ENCODE measurements at places on chromosomes 5 and 9.

GRCh38 chr5:124697933-124698591 is 48.4 kb downstream of the ZNF608 start:
- DNase-seq = no peak

GRCh38 chr5:76500633-76501393 is 97.7 kb downstream of the IQGAP2 start:
- no peak for DNase-seq

- DNase-seq = no peak
These were observed 191.0 kb downstream of the TARS1 start for GRCh38 chr5:33631786-33632185.

DNA sequence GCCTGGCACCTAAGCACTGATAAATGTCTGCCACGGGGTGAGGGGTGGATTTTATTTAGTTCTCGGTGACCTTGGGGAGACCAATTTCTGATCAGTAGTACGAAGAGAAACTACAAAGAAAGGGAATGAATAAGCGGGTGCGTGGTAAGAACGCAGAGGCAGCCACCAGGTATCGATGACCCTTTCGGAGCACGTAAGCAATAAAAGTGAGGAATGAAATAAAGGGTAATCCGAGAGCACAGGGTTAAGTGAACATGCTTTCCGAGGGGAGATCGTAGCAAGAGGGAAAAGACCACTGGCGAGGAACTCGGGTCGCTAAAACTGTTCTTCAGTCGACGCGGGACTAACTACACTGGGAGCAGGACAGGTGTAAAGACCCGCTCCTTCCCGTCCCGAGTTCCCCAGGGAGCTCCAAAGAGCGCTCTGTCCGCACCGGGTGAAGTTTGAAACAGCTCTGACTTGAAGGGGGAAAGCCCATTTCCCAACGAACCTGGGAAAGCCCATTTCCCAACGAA is 1.1 kb downstream of the ELOVL7 start:
- no peak for DNase-seq

DNA sequence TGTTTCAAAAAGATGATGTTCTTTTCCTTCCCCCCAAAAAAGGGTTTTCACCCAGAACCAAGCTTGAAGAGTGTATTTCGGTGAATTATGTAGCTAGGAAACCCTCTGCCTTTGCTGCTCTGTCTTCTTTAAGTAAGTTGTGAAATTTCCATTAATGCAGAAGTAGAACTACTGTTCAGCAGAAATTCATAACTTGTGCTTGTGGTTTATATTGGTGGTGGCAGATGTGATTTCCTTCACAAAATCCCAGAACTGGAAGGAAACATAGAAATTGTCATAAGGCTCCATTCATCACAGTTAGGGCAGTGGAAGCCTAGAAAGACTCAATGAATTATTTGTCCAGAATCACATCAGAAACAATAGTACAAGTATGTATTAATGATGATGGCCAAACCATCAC is 42.1 kb upstream of the DAB2 start:
- DNase-seq = no peak

DNA sequence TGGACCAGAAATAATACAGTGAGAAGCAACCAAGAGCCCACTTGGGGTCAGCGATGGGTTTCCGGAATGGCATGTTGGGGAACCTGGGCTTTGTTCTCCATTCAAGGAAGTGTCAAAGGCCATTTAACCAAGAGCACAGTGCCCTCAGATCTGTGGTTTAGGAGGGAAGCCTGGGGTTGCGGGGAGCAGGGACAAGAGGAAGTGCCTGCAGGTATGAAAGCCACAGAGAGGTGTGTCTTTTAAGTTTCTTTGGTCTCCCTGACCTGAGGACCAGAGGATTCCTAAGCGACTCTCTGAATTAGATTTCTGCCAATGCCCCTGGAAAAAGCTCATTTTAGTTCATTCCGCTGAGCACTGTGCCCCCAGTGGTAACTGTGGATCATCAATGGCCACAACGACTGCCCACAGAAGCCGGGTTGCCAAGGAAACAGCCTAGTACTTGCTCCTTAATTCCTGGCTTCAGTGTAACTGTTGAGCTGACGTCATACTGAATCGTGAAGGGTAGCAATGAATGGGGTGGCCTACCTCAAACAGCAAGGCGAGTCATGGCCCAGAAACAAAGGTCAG is 107.3 kb upstream of the SPIN1 start:
- DNase-seq = no peak

DNA sequence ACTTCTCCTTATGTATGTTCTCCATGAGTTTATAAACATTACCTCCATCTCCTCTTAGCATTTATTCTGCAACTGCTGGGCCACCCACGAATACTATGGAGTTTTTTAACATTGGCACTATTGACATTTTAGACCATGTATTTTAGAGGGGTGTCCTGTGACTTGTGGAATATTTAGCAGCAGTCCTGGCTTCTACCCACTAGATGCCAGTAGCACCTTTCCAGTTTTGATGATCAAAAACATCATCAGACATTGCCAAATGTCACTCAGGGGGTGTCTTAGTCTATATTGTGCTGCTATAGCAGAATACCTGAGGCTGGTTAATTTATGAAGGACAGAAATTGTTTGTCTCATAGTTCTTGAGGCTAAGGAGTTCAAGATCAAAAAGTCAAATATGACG is 187.5 kb upstream of the RORB start:
- DNase-seq = no peak

DNA sequence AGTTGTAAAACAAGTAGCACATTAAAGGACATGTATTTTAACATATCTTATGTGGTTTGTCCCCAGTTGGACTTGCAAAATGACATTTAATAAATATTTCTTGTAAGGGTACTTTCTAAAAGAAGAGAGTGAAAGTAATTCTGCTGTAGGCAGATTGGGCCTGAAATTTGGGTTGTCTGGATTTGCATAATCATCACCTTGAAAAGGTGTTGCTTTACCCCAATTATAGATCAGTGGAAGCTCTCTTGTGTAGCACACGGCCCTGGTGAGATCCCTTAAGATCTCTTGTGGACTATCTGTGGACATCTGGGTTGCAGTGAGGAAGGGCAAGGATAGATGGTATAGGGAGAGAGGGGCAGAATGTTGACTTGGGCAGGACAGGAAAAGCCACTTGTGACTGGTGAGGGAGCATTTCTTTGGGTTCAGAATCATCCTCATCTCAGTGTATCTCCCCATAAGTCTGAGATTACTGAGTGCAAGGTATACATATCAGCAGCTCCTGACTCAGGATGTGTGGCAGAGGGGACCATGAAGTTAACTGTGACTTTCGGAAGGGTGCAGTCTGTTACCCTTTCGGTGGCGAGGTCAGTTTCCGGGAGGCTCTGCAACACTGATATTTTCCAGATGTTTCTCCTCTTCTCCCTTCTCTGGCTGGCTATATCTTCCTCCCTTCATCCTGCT is 2.0 kb upstream of the TNFAIP8 start:
- no peak for DNase-seq

DNA sequence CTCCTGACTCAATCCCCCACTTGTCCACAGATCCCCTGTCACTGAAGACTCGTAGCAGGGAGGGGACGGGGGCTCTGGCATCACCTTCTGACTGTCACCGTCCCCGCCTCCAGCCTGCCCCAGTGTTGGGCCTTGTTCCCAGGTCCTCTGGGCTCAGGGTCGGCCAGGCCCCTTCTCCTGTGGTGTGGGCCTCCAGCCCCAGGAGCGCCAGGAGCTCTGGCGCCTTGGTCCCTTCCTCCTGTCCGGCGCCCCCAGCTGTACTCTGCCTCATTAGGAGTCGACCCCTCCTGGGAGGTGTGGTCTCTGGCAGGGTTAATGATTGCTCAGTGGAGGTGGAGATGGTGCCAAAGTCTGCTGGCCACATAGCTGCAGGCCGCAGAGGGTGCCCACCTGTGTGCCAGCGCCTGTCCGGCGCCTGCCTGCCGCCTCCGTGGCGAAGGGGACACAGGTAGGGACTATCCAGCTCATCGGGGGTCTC is at the start of gene CDHR2:
Gene CDHR2 (plus strand): TSS at position 376 of the 478 bp plus-strand sequence. CDS start 16,011 bp downstream, outside the sequence.
- DNase-seq = no peak

DNA sequence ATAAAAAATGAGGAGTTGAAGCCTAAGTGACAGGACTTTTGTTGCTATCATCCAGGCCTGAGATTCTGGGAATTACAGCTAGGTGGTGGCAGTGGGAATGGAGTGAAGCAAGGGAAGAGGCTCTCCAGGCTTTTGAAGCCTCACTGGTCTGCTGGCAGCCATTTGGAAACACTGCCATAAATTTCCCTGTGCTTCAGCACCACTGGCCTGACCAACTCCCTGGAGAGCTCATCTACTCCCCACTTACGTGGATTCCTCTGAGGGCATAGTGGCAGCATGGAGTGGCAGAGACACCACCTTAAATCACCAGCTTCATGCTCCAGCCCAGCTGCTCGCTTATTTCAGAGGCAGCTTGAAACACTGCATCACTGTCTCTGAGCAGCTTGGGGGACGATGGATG is 518.2 kb downstream of the TLR4 start:
- DNase-seq = peak; percentile 87

- no peak for DNase-seq
These were observed 521.7 kb upstream of the DAB2 start for GRCh38 chr5:39946356-39947045.

- DNase-seq = no peak
These were observed 33.5 kb upstream of the SUB1 start for GRCh38 chr5:32551865-32552264.

GRCh38 chr5:127353796-127354195 is 63.2 kb downstream of the MEGF10 start:
- no peak for DNase-seq

DNA sequence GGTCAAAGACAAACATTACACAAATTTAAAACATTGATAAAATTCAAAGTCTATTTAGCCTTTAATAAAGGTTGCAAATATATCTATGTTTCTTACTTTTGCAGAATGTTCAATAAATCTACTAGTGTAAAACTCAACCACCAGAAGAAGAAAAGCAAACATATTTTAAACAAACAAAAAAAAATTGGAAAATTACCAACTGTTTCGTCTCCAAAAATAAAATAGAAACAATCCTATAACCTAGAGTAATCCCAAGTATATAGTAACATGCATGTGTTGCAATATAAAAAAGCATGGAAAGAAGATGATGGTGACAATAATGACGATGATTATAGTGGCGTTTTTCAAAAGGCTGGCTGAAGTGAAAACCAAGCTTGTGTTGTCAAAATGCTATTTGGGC is 86.0 kb upstream of the PAPPA start:
- no peak for DNase-seq

- no peak for DNase-seq
These were observed 586.1 kb downstream of the DNAH5 start for GRCh38 chr5:13358342-13358741.

DNA sequence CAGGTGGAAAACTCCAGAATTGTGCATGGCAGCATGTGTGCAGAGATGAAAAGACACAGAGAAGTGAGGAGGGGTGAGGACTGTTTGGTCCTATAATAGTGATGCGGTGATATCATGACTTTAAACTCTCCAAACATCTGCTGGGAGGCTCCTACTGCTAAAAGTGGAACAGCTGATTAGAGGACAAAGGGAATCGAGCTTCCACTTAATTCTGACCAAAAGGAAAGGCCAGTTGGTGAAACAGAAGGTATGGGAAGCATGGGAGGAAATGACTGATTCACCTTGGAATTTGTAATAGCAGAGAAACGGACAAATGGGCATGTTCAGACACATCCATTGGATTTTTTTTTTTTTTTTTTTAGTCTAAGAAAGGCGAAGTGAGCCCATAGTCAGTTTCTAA is 67.5 kb upstream of the MAMDC2 start:
- no peak for DNase-seq

- DNase-seq = peak; percentile 52
These were observed 85.7 kb upstream of the GRIA1 start for GRCh38 chr5:153404747-153405146.

GRCh38 chr5:50535393-50535792 is 94.3 kb upstream of the EMB start:
- no peak for DNase-seq

DNA sequence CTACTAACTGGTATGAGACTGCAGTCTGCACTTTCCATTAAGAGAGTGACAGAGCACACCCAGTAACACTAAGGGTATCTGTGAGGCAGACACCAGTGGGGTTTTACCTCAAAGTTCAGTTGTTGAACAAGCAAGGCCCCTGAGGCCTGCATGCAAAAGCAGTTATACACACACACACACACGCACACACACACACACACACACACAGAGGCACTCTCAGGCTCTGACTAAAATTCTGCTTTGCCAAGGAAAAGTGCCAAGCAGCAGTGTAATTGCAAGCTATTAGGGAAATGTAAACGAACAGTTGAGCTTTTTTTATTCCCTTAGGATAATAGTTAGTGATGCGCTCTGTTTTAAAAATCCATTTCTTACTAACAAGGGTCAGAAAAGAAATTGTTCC is 377.1 kb downstream of the SPOCK1 start:
- no peak for DNase-seq

DNA sequence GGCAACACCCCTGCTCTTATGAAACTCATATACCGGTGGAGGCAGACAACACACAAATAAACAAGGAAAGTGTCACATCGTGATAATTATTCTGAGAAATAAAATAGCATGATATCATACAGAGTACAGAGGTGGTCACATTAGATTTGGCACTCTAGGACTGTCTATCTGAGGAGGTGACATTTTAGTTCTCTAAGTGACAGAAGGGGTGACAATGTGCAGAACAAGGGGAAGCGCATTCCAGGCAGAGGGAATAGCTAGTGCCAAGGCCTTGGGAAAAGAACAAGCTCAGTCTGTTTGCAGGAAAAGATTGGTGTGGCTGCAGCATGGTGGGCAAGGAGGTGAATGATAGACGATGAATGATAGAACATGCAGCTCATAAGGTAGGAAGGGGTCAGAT is 12.7 kb upstream of the IRF1 start:
- DNase-seq = no peak

GRCh38 chr9:4850603-4851310 is 58.0 kb downstream of the RCL1 start:
- no peak for DNase-seq

DNA sequence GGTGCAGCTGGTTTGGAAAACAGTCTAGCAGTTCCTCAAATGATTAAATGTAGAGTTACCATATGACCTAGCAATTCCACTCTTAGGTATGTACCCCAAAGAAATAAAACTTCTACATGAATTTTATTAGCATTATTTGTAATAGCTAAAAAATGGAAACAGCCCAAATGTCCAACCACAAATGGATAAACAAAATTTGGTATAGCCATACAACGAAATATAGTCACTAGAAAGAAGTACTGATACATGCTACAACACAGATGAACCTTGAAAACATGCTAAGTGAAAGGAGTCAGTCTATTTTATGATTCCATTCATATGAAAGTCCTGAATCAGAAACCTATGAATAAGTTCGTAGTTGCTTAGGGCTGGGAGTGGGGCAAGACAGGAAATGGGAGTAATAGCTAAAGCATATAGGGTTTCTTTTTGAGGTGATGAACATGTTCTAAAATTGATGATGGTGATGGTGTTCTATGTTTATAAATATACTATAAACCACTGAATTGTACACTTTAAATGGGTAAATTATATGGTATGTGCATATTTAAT is 6.3 kb downstream of the GDF9 start:
- no peak for DNase-seq

GRCh38 chr5:143760131-143760505 is 51.8 kb upstream of the HMHB1 start:
- no peak for DNase-seq

GRCh38 chr5:150515446-150515845 is 7.5 kb downstream of the NDST1 start:
- no peak for DNase-seq

Measured in NCI-H524 treated with DMSO at 0.1 percent for 48 hours (cell line).